ENCODE measurements at places on chromosomes 11 and 22. TPM values are rescaled to one million over a fixed set of nuclear protein-coding genes. Genes with fewer than 3 reads are reported as not detected.

DNA sequence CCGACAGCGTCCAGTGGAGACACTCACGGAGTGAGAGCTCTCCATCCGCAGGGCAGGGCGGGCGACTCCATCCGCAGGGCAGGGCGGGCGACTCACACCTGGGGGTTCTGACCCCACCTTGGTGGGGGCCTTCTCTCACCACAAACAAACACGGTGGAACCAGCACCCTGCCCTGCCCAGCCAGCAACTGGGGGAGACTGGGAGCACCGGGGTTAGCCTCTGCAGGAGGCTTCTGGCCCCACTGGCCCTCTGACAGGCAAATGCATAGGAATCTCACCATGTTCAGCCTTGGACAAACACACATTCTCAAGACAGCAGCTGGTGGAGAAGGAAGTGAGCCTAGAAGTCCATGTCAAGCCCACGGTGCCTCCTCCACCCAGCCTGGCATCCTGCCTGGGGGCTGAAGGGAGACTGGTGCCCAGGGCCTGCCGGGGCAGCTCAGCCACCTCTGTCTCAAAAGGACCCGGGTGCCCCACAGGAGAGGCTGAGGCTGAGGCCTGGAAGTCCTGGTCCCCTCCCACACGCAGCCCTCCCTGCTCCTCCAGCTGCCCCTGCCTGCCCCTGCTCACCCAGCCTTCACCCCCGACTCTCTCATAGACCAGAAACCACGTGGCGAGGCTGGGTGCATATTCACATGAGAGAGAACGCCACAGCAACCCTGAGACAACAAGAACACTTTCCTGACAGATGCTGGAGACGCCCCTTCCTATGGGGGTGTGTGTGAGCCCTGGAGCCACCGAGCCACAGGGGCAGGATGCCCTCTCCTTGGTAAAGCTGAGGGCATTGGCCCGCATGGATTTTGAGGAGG lies 98.4 kb upstream of the B3GAT1 start:
- DNase-seq, result no peak

DNA sequence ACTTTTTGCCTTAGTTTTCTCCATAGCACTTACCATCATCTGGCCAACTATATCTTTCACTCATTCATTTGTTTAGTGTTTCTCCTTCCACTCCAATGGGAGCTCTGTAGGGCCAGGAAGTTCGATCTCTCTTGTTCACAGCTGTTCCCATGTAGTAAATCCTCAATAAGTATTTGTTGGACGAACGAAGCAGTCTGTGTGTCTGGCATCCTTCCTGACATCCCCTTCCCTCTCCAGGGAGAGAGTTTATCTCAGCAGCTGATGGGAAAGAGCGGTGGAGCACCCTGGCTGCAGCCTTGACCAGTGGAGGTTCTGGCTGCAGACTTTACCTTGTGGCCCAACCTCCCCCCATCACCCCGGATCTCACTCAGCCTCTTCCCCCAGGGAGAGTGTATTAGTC lies 141.7 kb downstream of the CHST1 start:
- no peak for DNase-seq

The SLC22A25 gene
- not detected for total RNA-seq

The KBTBD3 gene
- 1.3 TPM for total RNA-seq

The CFL1 gene
- total RNA-seq, result 1,045 TPM

All from GM23248 (cell line).